NB4 (cell line): ENCODE measurements at places on chromosomes 3 and 15.
A peak's percentile ranks its signal among the peaks of the same experiment; 100 is the strongest.

- DNase-seq = peak; percentile 74
Observed at GRCh38 chr3:9721700-9722060, 9.9 kb upstream of the BRPF1 start.

- no peak for DNase-seq
Observed at GRCh38 chr3:174010907-174011306, 613.4 kb downstream of the NLGN1 start.

DNA sequence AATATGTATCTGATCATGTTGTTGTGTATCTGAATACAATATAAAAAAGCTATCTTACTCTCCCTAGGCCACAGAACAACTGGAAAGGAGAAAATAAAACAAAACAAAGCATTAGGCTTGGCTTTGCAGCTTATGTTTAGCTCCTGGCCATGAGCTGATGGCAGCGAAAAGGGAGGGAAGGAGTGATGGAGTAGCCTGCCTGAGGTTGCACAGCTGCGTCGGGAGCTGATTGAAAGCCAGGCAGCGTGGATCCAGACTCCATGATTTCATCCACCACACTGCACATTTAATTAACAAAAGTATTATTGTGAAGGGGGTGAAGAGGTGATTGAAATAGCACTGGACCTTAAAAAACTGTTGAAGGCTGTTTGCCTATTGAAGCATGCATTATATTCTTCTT is 212.2 kb downstream of the GABRG3 start:
- no peak for DNase-seq

- DNase-seq = no peak
Observed at GRCh38 chr15:37967788-37968187, 33.3 kb downstream of the TMCO5A start.

DNA sequence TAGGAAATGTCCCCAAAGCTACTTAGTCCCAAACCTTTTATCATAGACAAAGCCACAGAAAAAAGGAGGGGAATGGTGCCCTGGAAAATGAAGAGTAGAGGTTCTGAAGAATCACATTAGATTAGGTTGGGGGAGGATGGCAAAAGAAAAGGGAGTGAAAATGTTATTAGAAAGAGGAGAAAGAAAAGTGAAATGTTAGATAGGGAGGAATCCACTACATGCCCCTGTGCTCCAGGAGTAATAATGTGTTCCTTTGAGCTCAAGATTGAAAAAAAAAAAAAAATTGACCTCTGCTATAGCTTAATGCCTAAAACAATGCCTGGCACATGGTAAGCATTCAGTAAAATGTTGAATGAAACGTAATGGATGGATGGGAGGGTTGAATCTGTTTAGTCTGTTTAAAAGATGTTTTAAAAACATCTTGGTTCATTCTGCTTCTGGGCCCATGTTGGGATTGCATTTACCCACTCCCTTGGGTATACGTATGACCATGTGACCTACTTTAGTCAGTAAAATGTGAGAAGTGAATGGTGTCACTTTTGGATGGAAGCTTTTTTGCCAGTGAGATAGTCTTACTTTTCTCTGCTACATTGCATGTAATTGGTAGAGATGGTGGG is 19.0 kb downstream of the MAPK6 start:
- peak; percentile 48 for DNase-seq

DNA sequence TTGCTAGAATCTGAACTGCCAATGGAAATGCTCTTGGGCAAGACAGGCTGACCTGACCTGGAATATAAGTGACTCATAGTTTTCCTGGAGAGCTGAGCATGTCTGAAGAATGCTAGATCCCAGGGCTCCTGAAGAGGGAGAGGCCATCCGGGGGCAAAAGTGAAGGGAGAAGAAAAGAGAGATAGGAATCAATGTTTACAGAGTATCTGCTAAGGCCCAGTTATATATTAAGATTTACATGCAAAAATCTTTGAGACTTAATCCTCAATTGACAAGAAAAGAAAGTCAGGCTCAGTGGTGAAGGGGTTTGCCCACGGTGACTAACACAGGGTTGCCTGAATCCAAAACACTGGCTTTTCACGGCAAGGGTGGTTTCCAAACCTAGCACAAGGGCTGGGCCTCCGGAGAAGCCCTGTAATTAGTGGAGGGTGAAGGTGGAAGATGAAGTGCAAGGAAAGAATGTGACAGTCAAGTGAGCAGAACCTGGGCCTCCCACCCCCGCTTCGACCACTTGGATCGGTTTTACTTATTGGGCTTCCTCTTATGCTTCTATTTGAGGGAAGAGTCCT is 91.7 kb upstream of the FGF12 start:
- no peak for DNase-seq

- DNase-seq = no peak
Observed at GRCh38 chr3:18645619-18646018, 220.5 kb upstream of the SATB1 start.

DNA sequence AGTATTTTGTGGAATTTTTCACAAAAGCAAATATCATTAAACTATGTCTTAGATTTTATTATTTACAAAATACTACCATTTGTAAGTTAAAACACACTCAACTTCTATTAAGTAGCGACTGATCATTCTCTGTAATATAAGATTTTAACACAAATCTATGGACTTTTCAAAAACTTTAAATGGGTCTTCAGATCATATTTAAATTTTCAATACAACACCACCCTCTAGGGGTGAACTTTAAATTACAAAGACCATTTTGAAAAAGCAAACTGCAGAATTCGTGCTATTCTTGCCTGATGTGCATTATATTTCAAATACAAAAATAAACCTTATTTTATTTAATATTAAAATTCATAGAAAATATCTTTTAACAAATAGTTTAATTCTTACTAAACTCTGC is 8.2 kb upstream of the VGLL4 start:
- DNase-seq = peak; percentile 51

- DNase-seq = no peak
Observed at GRCh38 chr3:147417551-147418295, 8.6 kb downstream of the ZIC1 start.

DNA sequence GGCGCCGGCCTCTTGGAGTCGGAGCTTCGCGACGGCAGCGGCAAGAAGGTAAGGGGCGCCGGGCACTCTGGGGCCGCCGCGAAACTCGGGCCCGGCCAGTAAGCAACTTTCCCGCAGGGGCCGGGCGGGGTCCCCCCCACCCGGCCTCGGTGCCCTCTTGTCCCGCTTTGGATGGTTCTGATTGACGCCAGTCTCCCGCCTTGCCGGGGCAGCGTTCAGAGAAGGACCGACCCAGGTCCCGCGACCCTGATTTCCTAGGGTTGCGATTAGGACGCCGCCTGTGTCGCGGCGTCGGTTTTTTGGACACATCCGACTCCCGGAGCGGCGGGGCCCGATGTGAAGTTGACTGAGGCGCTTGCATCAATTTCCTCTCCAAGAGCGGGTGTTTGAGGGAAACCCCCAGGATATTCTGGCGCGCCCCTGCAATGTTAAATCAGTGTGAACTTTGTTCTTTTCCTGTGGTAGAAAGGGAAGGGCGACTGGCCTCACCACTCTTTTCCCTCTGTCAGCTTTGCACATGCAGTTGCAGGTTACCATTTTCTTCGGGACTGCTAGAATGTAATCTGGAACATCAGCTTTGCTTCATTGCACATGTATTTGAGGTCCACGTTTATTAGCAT is 755 bp downstream of the PDE8A start:
- peak; percentile 68 for DNase-seq

- DNase-seq = no peak
Observed at GRCh38 chr3:157417247-157417646, 19.4 kb upstream of the PTX3 start.

- no peak for DNase-seq
Observed at GRCh38 chr3:178804606-178805005, 267.0 kb downstream of the ZMAT3 start.

- DNase-seq = no peak
Observed at GRCh38 chr3:61802772-61803171, 241.4 kb downstream of the PTPRG start.

DNA sequence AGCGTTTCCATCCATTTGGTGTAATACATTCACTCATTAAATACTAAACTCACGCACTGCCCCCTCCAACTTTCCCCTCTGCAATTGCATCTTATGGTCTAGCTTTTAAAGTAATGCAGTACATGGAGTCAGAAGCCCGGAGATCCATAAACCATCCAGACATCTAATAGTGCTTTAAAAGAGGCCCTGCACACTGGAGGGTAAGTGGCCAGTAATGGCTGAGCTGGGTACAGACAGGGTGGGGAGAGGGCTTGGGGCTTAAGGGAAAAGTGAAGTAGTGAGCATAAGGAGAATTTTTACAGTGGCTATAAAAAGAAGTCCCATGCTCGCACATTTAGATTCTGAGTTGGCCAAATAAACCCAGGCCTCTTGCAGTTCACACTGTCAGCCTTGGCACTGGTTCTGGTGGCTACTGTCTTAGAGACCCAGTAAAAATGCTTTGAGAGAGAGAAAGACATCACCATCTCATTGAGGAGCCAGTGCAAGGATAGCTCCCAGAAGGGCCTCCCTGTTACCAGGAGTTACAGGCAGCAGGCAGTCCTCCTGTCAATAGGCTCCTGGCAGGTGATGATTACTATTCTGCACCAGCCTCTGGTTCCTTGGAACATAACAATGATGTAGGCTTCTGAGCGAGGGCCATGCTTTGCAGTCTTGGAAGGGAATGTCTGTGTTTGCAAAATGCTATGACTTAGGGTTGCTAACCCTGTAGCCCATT is 112.6 kb upstream of the NEO1 start:
- DNase-seq = no peak

GRCh38 chr3:64349551-64349950 is 124.3 kb upstream of the PRICKLE2 start:
- DNase-seq = no peak

DNA sequence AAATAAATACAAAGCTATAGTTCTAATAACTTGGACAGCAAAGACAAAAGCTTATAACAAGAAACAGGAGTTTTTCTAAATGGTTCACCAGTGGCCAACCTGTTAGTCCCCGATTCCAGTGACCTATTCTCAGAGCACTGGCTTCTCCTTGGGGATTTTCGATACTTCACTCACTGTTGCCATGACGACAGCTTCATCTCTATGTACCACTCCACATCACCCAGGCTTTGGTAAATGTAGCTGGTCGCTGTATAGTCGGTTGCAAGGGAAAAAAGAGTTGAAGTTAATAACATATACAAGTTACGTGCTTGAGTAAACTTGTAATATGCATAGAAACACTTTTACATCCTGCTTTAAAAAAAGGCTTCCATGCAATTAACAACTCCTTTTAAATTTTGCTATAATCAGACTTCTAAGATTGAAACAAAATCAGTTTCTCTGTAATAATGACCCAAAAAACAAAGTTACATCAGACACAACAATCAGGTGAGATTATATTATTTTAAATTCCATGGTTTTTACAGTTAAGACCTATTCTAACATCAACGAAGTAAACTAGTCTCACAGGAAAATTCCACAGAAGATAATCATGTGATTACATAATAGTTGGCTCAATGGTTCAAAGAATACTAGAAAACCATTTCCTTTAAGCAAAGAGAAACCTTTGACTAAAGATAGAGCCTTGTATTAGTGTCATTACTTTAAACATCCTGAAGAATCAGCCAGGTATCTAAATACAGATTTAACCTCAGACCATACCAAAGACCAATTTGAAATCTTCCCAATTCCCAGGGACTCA is 2.9 kb downstream of the CCNL1 start:
- peak; percentile 36 for DNase-seq

DNA sequence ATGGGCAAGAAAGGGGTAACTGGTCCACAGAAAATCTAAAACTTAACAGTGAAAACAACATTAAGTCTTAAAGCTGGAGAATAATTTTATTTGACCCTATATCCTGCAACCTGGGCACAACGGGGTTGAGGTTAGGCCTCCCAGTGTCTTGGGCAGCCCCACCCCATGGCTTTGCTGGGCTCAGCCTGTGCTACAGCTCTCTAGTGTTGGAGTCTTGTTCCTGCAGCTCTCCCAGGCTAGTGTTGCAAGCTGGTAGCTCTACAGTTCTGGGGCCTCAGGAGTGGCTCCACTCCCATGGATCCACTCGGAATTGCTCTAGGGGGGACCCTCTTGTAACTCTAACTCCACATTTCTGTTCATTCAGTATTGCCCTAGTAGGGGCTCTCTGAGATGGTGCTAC is 24.9 kb upstream of the GNB4 start:
- no peak for DNase-seq

DNA sequence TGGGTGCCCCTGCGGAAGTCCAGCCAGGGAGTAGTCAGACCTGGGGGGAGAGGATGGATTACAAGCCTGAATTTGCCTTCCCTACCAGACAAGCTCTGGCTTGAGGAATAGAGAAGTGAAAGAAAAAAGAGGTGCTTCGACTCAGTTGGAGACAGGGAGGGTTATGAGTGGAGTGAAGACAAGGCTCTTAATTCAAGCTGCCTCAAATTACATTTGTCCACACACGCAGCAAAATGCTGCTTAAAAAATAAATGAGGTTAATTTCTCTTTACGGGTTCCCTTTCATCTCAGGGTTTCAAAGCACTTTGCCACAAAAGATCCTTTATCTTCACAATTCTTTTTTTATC is 49.0 kb upstream of the SLC4A7 start:
- DNase-seq = peak; percentile 6

DNA sequence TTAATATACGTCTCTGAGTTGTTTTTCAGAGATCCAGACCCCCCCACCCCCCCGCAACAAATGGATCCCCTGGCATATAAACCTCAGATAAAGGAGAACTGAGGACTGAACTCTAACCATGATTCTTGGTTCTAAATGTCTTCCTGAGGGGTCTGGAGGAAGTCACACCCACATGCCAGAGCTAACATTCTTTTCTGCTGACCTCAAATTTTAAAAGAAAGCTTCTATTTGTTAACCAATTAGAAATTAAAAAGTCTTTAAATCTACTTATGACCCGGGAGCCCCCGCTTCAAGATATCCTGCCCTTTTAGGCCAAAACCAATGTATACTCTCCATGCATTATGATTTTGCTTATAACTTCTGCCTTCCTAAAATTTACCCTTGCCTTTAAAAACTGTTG is 188.3 kb downstream of the ECT2 start:
- DNase-seq = no peak

- no peak for DNase-seq
Observed at GRCh38 chr3:128062033-128062745, 10.0 kb downstream of the SEC61A1 start.

DNA sequence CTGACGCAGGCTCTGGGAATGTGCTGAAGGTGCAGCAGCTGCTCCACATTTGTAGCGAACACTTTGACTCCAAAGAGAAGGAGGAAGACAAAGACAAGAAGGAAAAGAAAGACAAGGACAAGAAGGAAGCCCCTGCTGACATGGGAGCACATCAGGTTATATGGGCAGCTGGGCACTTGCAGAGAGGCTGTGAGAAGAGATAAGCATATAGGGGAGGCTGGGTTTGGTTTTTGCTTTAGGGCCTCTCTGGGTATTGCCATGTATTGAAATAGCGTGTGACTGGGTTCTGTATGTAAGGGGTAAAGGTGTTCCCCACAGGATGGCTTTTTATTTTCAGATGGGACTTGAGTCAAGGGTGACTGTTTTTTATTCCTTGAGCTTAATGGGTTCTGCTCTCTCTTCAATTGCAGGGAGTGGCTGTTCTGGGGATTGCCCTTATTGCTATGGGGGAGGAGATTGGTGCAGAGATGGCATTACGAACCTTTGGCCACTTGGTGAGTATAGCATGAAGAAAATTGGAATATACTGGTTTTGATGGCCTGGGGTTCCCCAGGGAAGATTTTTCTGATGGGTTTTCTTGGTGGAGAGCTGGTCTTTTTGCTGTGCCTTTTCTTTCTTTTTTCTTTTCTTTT is 7.4 kb downstream of the PSMD2 start:
- DNase-seq = no peak

- DNase-seq = peak; percentile 97
Observed at GRCh38 chr3:52670621-52671521, 14.8 kb downstream of the PBRM1 start.
